ENCODE measurements at places on chromosomes 5 and 9.

GRCh38 chr5:105807290-105807689, 1863.4 kb downstream of the EFNA5 start:
- no peak for DNase-seq

DNA sequence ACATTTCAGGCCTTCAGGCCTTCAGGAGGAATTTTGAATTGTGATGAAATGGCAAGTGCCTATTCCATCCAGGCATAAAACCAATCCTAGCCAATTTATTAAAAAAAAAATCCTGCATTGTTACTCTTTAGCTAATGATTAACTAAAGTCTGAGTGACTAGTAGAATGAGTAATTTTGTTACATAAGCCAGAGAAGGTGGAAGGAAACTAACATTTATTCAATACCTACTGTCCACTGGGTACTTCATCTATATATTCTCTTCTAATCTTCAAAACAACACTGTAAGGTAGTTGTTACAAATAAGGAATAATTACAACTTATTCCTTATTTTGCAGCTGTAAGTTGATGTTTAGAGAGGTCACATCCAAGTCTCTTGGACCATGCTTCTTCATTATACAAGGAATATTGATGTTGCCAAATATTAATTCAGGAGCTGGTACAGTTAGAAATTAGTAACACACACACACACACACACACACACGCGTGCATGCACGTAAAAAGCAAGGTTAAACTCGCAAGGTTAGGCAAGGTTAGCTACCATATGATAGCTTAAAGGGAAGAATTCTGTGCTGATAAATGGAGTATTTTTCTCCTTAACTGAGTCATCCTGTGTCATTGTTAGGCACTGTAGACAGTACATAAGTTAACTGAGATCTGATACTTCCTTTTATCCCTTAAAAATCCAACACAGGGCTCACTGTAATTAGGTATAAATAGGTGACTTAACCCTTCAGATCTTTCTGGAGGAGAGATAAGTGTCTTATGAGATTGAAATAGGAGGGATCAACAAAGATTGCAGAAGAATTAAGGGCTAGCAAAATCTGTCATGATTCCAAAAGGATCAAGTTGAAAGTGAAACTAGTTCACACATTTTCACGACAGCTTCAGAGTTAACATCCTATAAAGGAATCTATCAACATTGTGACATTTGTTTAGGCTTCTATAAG, 596.9 kb downstream of the PDE4D start:
- no peak for DNase-seq

DNA sequence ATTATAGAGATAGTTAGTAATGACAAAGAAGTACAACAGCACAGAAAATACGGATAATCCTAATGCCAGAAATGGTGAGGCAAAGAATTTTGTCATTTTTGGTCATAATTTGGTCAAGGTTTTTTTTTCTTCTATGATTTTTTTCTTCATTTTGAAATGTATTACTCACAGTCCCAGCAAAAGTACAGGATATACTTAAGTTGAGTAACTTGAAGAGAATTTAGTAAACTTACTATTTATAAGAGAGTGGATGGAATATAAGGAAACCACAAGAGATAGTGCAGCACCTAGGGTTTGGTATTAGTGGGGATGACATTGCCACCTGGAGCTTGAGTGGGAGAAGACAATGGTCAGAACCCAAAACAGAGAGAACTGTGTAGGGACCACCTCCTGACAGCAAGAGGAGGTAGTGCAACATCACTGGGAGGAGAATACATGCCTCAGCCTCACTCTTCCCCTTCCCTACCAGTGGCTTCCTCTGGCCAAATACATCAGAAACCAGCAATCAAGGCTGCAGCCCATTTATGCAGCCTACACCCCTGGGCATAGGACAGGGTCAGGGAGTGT, 434.5 kb upstream of the TRPC7 start:
- no peak for DNase-seq

- DNase-seq: no peak
Measured at GRCh38 chr9:110969971-110970386, 68.3 kb downstream of the LPAR1 start.

DNA sequence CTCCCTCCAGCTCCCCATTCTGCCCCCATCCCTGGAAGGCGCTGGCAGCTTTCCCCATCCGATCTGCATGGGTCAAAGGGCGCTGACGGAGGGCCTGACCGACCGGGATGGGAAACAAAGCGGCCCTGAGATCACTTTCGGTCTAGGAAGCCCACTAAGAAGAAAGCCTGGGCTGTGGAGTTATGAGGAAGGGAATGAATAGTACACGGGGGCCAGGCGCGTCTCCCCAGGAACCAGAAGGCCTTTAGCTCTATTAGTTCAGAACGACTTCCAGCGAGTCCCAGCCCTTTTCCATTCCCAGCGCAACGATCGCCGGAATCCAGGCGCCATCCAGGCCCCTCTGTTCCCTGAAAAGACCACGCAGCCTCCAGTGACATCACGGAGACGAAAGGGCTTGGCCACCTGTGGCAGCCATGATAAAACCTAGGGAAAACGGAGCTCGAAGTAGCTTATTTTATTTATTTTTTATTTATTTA, 70.1 kb upstream of the CCDC180 start:
- DNase-seq: no peak

- no peak for DNase-seq
Measured at GRCh38 chr9:27125030-27125429, 16.0 kb downstream of the TEK start.

DNA sequence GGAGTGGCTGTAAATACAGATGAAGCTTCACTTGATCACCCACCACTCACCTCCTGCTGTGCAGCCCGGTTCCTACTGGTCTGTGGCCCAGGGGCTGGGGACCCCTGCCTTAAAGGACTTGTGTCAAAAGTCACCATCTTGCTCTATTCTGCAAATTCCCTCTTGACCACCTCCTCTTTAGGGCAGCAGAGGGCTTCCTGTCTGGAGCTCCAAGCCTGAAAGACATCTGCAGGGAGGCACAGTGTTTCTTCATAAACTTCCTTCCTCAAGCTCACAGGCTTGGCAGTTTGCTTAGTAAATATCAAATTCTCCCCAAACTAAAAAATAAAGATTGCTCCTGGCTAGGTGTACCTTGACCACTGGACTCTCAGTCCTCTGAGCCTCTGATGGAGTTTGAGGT, 104.4 kb downstream of the FRMD3 start:
- DNase-seq: no peak

DNA sequence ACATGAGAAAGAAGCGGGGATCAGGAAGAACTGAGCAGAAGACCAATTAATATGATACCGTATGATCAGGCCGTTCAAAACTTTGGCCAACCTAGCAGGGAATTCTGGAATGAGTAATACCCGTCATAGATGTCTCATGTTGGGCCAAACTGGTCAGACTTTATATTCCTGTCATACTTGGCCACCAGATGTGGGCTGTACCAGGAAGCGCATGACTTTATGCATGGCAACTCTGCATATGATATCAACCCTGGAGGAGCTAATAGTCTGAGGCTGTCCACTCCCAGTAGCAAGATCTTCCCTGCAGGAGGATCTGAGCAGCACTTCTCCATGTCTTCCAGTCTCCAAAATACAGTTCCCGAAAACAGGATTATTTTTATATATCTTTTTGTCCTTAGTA, 68.5 kb upstream of the NAA35 start:
- no peak for DNase-seq

- DNase-seq: no peak
Measured at GRCh38 chr5:107217721-107218130, 453.0 kb downstream of the EFNA5 start.

- no peak for DNase-seq
Measured at GRCh38 chr5:141597394-141597793, 21.4 kb downstream of the DIAPH1 start.

GRCh38 chr5:96026406-96027041, 64.9 kb upstream of the ELL2 start:
- DNase-seq: no peak

DNA sequence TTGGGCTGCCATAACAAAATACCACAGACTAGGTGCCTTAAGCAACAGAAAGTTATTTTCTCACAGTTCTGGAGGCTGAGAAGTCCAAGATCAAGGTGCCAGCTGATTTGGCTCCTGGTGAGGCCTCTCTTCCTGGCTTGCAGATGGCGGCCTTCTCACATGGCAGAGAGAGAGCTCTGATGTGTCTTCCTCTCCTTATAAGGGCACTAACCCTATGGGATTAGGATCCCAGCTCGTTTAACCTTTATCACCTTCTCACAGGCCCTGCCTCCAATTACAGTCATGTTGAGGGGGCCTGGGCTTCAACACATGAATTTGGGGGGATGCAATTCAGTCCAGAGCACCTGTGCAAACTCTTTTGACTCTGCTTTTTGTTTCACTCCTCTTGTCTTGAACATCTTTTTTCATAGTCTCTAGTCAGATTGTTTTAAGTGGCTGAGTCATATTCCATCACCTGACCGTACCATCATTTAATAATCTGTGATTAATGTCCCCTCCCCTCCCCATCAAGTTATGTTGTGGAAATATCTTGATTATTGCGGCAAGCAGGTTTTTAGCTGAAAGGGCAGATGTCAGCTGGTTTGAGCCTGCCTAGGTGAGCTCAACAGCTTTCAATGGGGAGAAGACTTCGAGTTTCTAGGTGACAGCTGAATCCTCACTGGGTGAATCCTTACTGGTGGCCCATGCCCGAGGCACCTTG, 61.8 kb downstream of the NDFIP1 start:
- no peak for DNase-seq
